Cerebellar nuclear complex (tissue), 1 donor: ENCODE measurements at places on chromosomes 12 and 14.
A peak's percentile ranks its signal among the peaks of the same experiment; 100 is the strongest.

DNA sequence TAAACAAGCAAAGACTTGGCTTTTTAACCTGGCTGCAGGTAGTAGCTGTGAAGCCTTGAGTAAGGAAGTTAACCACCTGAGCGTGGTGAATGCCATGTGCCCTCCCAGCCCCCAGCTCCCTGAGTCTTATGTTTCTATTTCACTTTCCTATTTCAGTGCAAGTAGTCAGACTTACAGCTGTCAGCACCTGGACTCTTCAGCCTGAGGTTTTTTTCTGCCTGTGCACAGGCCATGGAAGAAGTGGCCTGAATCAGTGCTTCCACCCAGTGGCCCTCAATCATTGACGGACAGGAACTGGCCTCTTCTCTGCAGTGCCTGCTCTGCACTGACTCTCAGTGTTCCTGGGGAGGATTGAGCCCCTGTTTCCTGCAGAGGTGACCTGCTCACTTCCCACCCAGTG is 796.4 kb downstream of the MED13L start:
- no peak for DNase-seq

DNA sequence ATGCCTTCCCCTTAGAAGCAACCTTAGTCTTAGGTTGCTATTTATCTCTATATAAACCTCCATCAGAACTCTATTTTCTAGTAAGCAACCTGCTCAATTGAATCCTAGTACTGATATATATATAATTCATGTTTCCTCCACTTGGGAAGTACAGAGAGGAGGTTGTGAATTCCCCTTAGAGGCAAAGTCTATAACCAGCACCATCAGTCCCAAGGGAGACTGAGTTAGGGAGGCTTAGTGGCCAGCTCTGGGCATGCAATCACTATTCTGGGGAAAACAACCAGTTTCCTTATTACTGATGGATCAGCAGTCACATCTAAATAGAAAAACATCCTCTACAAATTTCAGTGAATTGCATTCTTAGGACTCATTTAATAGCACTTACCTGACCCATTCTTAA is 489.1 kb downstream of the RMST start:
- DNase-seq = no peak

DNA sequence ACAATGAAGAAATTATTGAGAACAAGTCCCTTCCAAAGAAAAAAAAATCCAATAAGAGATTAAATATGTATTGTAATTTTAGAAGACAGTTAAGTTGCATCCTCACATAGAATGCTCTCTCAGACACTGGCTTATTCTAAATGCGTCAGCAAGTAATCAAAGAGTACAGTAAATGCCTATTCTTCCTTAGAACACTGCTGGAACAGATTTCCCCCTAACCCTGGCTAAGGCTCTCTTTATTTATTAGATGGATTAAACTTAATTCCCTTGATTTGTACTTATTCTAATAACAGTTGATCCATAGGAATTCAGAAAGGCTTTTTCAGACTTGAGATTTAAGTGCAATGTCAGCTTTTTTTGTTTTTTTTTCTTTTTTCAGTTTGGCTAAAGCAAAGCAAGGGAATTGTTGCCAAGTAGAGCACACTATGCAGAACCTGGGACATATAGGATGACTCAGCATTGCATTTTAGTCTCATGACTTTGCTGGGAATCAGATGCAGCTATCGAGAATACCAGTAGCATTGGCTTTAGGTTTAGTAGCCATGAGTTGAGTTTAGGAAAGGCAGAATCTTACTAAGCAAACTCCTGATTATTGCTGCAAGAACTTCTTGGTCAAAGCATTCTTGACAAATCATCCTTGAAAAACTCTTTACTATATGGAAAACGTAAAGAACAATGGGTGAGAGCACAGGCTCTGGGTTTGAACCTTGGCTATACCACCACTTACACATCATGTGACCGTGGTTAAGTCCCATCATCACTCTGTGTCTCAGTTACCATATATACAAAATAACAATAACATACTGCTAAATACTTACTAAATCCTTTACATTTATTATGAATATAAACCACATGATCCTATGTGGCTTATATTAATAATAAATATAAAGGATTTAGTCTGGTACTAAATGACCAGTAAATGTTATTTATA is 26.7 kb downstream of the MED21 start:
- no peak for DNase-seq

GRCh38 chr12:18753481-18754123 is 15.7 kb downstream of the CAPZA3 start:
- DNase-seq = no peak

- peak; percentile 23 for DNase-seq
Measured at GRCh38 chr14:93712838-93713724, 75.2 kb downstream of the PRIMA1 start.

- DNase-seq = no peak
Measured at GRCh38 chr14:80768646-80769045, 172.9 kb downstream of the CEP128 start.

DNA sequence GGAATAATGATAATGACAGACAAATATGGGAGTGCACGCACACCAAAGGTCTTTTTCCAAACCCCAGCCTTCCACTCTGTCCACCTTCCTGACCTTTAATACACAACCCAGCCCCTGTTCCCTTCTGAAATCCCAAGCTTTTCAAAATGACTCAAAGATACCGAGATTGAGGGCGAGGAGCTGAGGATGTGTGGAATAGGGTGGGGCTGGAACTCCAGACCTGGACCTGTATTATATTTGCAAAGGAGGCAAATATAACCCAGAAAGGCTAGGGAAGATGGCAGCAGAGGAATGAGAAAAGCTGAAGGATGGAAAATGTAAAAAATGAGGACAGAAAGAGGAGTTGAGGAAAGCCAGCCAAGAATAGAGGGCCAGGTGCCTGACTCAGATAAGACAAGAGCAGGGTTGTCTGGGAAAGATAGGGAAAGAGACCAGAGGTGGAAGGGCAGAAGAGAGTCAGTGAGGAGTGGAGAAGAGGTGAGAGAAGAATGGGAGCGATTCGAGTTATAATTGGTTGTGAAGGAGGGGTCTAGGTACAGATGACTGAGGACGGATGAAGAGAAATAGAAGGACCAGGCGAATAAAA is 1.0 kb upstream of the PTMS start:
- DNase-seq = peak; percentile 15

DNA sequence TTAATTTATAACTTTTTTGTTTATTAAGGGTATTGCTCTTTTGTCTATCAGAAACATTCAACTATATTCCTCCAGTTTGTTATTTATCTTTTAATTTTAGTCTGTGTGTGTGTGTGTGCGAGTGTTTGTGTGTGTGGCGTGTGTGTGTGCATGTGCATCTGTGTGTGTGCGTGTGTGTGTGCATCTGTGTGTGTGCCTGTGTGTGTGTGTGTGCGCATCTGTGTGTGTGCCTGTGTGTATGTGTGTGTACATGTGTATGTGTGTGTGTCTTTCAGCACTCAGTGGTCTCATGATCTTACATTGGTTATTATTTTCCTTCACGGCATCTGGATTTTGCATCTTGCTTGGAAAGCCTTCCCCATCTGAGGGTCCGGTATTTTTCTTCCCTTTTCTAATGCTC is 281.1 kb upstream of the RTL1 start:
- DNase-seq = no peak

DNA sequence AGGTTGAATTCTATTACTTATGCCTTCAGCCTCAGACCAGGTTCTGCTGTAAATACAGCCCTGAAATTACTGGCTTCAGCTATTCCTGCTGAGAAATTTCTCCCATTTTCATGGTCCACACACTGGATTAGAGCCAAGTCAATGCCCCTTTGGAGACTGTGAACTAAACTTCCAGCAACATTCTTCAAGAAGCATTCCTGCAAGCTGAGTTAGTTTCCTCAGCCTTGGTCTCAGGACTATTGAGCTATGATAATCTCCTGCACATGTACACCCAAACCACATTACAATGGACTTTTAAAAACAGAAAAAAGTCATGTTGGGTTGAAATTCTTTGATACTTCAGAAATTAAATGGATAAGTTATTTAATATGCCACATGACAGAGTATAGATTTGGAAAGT is 58.0 kb upstream of the AVPR1A start:
- DNase-seq = no peak
